ENCODE measurements at places on chromosomes 6 and 20. TPM values are rescaled to one million over a fixed set of nuclear protein-coding genes. Genes with fewer than 3 reads are reported as not detected.

DNA sequence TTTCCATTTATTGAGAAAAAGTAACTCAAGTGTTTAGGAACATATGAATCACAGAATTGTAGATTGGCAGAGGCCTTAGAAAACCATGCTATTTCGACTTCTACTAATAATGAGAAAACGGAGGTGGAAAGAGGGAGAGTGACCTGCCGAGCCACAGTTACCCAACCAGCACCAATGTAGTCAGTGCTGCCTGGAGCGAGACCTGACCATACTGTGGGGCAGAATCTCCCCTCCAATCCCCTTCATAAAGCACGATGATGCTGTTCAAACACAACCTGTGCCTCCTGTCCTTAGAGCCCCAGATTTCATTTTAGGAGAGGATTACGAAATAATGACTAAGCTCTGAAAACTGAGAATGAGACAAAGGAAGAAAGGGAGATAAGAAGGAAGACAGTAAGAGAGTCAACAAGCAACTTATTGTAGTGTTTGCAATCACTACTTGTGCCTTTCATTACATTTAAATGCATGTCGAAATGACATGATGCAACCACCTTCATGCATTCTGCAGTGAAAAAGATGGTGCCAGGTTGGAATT, 70.6 kb downstream of the ATXN1 start:
- no peak for DNase-seq

DNA sequence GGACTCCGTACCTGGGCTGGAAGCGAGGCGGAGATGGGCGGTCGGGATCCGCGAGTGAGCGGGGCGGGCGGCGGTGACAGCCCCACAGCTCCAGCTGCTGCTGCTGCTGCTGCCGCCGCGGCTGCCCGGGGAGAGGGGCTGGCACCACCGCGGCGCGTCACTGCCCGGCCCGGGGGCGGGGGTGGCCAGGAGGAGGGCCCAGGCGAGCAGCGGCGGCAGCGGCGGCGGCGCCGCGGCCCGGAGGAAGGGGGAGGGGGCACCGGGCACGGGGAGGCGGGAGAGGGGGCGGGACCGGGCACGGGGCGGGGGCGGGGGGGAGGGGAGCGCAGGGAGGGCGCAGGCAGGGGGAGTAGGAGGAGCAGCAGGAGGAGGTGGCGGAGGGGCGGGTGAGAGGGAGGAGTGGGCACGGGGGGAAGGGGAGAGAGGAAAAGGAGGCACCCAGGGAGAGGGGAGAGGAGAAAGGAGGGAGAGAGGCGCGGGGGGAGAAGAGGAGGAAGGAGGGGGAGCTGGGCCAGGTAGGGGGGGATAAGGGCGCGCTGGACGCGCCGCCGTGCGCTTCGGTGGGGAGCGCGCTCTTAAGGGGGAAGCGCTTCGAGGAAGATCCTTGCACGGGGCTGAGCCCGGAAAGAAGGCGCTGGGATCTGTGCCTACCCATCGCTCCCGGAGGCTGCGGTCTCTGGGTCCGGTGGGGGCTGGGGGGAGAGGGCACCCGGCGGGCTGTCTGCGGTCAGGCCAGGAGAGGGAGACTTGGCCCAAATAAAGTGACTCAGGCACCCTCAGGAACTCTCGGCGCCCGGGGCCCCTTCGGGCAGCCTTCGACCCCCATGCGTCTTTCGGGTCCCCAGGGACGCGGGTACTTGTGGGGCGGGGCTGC, 101.5 kb downstream of the NOL4L start:
- no peak for DNase-seq

DNA sequence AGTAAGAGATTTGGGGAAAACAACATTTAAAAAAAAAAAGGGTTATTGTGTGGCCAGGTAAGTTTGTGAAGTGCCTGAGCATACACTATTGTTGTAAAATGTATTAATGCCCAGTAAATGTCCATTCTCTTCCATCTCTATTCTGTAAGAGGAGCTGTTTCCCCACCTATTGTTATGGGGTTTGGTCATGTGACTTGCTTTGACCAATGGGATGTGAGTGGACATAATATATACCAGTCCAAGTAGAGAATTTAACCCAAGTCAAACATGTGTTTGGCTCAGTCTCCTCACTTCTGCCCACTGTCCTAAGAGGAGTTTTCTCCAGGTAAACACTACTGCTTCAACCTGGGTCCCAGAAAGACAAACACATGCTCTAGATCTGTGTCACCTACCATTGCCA, 377.1 kb downstream of the FOXA2 start:
- no peak for DNase-seq

GRCh38 chr6:159469443-159469842, 223.6 kb downstream of the SOD2 start:
- DNase-seq = no peak

- no peak for DNase-seq
Measured at GRCh38 chr6:157898640-157899039, 75.6 kb downstream of the SNX9 start.

- no peak for DNase-seq
Measured at GRCh38 chr6:139114746-139115145, 20.1 kb upstream of the HECA start.

DNA sequence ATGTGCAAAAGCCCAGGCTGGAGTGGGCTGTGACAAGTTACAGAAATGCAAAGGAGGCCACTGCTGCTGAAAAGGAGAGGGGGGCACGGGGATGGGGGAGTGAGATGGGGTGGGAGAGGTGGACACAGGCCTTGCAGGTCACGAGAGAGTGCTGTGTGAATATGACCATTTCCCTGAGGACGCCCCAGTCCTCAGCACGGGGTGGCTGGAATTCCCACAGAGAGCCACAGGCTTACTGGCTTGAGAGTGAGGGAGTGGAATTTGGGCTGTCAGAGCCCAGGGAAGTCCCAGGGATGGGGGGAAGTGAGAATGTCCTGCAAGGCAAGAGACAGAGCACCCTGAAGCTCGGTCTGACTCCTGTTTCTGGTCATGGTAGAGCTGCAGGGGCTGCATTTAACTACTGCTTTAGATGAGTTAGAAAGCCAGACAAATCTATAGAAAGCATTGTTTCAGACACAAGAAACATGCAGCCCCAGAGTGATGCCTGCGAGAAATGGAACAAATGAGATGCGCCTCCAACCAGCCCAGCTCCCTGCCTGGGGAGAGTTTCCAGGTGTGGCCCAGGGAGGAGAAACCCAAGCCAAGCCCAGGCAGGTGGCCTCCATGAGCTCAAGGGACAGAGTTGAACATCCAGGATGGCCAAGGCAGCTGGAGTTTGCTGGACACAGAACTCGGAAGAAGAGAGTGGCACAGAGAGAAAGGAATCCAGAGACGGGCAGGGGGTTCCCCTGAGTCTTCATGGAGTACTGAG, 30.5 kb downstream of the NPEPL1 start:
- DNase-seq = no peak

DNA sequence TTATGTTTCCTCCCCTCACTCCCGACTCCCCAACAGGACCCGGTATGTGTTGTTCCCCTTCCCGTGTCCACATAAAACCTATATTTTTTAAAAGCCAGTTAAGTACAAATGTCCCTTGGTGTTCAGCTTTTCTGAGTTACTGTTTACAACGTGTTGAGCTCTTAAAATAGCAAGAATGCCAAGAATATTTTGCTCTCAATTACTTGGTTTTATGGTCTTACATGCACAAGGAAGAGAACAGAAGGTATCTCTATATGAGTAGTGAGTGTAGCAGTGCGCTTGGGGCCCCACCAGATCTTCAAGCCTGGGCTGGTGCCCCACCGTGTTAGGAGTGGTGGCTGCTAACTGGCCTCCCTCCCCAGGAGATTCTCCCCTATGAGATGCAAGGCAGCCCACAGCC, 75.3 kb downstream of the RIN2 start:
- DNase-seq = no peak

- no peak for DNase-seq
Measured at GRCh38 chr6:112990971-112991370, 643.8 kb downstream of the RFPL4B start.

GRCh38 chr20:18985551-18985950, 172.0 kb downstream of the SCP2D1 start:
- DNase-seq = no peak

DNA sequence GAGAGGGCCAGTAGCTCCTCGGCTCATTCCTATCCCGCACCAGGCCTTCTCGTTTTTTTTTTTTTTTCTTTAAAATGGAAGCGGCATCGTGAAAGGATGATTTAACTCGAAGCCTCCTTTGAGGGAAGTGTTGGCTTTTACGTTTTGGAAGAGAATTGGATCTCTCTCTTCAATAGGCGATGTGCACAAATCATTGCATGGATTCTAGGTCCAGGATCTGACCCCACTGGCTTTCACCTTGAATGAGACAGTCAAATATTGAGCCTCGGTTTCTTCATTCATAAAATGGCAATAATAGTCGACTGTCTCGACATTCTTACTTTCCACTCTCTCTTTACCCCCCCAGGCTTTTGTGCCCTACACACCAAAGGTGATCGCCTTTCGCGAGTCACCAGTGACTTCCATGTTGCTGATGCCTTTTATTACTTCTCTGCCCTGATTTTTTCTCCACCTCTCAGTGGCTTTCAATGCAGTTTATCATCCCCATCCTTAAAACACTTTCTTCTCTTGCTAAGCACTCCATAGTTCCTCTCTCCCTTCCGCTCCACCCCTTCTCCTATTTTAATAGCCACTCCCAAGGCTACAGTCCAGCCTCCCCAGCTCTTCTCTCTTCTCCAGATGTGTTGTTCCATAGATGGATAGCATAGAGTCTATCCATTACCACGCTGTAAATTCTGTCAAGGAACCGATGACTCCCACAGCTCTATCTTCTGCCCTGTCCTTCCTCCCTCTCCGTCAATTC, 473 bp upstream of the DTNBP1 start:
- no peak for DNase-seq

DNA sequence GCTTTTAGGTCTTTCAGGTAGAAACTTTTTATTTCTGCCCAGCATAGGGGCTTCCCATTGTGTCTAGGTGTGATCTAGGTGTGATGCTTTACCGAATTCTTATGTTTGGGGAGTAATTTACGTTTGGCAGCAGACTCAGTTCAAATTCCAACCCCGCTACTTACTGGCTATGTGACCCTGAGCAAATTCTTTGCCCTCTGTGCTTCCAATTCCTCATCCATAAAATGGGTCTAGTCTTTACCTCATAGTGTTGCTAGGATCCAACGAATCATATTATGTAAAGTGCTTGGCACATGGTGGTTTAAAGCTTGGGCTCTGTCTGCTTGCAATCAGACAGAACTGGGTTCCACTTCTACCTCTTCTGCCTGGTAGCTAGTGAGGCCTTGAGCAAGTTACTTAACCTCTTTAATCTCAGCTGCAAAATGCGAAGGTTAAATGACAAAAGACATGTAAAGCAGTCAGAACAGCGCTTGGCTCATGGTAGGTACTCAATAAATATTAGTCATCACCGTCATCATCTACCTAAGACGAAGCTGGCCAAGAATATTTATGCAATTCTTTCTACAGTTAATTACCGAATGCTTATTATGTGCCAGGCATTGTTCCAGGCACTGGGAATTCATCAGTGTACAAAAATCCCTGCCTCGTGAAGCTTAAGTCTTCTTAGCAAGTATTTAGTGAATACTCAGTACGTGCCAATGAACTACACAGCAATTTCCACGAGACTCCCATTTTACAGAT, 1.0 kb downstream of the NSFL1C start:
- no peak for DNase-seq

- DNase-seq = no peak
Measured at GRCh38 chr6:36733300-36733699, 35.7 kb downstream of the RAB44 start.

DNA sequence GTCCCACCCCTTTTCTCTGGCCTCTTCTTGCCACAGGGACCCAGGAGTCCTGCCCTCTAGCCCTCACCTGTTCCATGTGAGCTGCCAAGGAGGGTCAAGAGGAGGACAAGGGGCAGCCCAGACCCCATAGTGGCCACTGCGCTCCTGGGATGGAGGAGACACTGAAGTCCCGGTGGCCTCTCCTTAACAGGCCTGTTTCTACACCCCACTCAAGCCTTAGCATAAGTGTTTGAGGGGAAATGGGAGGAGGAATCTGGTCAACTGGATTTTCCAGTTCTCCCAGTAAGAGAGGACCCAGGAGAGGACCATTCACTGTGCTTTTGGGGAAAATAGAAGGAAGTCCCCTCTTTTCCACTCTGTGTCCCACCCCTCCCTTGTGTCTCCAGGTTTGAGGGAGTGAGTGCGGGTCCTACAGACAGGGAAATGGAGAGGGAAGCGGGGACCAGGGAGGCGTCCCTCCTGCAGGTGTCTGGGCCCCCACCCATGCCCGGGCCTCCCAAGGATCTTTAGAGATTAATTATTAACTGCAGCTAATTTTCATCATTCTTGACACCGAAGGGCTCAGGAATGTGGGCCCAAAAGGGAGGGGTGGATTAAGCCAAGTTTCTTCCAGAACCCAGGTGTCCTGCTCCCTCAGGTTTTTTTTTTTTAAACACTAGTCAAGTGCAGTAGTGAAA, at the start of gene SFTA2:
Gene SFTA2, minus strand, starts transcription at position 202 of the 677 bp plus-strand sequence. Its CDS starts 74 bp downstream, at position 128.
- no peak for DNase-seq

DNA sequence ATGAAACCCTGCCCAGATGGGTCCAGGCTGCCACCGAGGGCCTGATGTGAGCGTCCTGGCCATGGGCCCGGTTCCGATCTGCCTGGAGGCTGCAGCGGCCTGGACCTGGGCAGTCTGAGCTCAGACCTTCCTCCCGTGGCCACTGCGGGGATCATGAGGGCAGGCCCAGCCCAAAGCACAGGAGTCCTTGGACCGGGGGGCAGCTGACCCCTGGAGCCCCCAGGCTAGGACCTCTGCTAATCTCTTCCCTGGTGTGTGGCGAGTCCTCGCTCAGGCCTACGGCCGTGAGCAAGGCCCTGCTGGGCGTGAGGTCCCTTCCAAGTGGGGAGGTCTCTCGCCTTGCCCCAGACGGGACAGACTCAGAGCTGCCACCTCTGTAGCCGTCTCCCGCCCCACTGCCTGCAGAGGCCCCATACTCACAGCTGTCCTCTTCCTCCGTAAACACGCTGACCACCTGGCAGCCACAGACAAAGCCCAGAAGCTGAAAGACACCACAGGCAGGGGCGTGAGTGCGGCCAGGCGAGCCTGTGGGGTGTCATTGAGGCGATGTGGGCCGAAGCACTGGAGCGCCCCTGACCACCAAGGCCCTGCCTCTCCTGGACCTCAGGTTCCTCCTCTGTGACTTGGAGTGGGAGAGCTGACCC, 8.0 kb downstream of the BIRC7 start:
- DNase-seq = no peak

DNA sequence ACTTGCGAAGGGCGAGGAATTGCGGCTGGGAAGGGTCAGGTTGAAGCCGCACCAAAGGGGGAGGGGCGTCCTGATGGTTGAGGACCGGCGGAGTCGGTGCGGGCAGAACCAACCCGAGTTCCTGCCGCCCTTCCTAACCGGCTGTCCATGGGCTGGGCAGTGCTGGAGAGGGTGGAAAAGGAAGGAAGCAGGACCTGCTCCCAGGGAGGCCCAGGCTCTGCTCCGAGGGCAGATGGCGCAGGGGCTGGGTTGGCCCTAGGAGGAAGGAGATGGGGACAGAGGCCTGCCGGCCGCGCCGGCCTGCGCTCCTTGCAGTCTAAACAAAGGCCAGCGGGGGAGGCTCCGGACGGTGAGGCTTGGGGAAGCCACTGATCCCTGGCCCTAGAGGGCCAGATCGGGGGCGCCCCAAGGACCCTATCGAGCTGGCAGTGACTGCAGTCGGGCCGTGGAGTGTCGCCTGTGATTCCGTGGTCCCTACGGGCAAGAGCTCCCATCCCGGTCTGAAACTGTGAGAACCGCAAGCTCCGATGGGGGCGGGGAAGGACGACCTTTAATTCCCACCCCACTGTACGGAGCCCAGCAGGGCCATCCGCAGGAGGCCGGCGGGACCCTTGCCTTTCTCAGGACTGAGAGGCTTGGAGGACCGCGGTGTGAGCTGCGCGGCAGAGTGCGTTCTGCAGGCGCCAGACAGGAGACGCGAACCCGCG, 39.4 kb downstream of the YTHDF1 start:
- DNase-seq = no peak

The MLIP gene
- 0.48 TPM for polyA plus RNA-seq

The OARD1 gene
- polyA plus RNA-seq = 56.4 TPM

The SRMS gene
- 0.17 TPM for polyA plus RNA-seq

The SEMG1 gene
- not detected for polyA plus RNA-seq

Measured in renal cortex interstitium (tissue), 15 donors.